ENCODE measurements at places on chromosomes 3 and 15.

- no peak for DNase-seq
Observed at GRCh38 chr3:2543247-2543646, 444.6 kb downstream of the CNTN4 start.

GRCh38 chr15:51025454-51025846, 69.3 kb downstream of the TNFAIP8L3 start:
- DNase-seq, result no peak

DNA sequence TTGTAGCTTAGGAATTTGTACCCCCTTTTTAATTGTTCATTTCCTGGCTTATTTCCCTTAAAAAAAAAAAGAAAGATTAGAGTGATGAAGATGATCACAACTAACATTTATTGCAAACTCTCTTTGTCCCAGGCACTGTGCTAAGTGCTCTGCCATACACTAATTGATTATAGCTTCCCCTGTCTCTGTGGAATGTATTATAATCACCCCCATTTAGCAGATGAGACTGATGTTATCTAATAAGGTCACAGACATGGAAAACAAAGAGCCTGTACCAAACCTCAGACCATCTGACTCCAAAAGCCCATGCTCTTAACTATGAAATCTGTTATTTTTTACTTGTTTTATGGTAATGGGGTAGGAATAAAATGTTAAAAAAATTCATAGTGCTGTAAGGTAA, 53.1 kb downstream of the TRAK1 start:
- no peak for DNase-seq

- no peak for DNase-seq
Observed at GRCh38 chr3:10502185-10502880, 3.1 kb downstream of the ATP2B2 start.

DNA sequence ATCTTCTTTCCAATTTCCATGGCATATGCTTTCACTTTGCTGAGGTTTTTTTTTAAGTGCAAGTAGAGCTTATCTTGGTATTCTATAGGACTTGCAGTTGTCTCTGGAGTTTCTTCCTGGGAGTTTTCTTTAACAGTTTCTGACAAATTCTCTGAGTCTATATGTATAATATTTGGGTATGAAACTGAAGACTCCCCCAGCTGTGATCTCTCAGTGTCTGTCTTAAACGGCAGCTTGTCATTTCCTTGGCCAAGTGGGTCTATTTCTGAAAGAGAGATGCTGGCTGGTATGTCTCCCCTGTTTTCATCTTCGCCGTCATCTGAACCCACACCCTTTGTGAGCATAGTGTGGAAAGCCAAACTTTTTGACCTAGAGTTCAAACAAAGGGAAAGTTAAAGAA, 73.3 kb upstream of the PTX3 start:
- DNase-seq, result no peak

- no peak for DNase-seq
Observed at GRCh38 chr3:15768421-15769255, 29.1 kb downstream of the ANKRD28 start.

- DNase-seq, result no peak
Observed at GRCh38 chr3:9347081-9347480, 15.8 kb upstream of the THUMPD3 start.

DNA sequence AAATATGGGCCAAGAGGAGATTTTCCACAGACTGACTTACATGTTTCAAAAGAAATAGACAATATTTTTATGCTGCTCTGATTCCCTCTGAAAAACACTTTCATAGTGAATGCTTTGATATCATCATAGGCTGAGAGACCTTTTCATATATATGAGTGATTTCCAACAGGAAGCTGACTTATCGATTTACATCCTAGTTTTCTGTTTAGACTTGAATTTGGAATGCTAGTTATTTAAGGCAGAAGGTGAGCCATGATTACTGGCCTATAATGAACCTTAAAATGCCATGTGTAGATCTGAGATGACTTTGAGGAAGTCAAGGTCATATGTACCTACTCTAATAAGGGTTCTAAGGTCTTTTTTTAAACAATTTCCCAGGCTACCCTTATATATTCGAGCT, 1126.1 kb downstream of the ROBO1 start:
- DNase-seq, result no peak

DNA sequence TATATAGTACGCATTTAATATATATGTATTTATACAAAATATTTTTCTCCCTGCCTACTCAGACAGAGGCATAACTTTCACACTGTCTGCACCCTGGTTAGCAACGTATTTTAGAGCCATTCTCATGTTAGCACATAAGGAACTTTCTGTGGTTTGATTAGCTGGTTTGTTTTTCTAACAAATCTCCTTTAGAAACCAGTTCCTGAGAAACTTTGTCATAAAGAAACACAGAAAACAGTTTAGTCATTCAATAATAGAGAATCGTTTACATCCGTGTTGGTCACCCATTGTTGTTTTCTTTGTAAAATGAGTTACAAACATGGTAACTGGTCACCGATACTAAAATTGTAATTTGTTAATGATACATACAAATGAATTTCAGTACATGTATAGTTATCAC, 5.9 kb upstream of the NGRN start:
- DNase-seq, result no peak

All from right cardiac atrium (tissue), 5 donors.